ENCODE measurements at places on chromosomes 2 and 18.

DNA sequence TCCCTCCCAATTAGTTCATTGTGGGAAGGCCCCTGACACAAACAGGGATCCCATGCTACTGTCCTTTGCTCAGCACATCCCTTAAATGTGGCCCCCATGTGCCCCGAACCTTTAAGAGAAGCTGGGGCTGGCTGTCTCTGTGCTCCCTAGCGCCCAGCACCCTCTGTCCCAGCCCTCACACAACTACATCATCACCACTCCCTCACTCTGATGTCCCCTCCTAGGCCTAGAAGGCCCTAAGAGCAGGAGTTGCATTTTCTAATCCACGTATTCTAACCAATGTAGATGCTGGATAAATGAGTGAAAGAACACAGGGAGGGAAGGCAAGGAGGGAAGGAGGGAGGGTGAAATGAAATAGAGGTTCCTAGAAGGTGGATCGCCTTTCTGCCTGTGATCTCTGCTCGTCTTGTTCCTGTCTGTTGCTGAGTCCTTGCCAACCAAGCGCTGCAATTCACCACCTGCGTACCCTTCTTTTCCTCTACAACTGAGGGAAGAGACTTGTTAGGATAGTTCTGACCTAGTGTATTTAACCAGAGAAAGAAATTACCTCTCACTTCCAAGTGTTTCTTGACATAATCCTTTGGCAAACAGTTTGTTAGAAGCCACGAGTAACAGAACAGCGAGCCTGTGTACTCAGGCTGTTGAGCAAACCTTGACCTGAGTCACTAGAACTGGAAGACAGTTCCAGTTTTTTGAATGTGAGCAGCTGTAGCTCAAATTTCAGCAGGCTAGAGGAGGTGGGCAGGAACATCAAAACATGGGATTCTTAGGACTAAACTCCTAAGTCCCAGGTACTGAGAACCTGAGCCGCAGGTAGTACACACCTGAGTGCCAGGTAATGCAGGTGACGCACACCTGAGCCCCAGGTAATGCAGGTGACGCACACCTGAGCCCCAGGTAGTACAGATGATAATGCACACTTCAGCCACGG, 181.5 kb upstream of the ID2 start:
- DNase-seq: no peak

DNA sequence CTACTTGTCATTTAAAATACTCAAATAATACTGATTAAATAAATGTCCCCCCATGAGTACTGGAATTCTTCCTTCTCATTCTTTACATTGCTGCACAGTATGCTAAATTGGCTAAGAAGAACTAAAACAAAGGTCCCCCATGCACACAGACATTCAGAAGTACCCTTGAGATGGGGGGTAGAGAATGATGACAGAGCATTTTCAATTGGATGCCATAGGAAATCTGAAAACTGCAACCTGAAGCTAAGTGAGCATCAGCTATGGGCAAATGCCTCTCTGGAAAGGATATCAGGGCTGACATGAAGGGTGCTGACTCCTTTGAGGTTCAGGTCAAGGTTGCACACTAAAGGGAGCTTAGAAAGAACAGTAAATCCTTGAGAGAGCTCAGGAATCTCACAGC, 10.1 kb upstream of the TNFAIP6 start:
- no peak for DNase-seq

- no peak for DNase-seq
These were observed 54.5 kb upstream of the SMAD2 start for GRCh38 chr18:47984991-47985390.

- DNase-seq: no peak
These were observed 3.1 kb downstream of the GYPC start for GRCh38 chr2:126658905-126659561.

DNA sequence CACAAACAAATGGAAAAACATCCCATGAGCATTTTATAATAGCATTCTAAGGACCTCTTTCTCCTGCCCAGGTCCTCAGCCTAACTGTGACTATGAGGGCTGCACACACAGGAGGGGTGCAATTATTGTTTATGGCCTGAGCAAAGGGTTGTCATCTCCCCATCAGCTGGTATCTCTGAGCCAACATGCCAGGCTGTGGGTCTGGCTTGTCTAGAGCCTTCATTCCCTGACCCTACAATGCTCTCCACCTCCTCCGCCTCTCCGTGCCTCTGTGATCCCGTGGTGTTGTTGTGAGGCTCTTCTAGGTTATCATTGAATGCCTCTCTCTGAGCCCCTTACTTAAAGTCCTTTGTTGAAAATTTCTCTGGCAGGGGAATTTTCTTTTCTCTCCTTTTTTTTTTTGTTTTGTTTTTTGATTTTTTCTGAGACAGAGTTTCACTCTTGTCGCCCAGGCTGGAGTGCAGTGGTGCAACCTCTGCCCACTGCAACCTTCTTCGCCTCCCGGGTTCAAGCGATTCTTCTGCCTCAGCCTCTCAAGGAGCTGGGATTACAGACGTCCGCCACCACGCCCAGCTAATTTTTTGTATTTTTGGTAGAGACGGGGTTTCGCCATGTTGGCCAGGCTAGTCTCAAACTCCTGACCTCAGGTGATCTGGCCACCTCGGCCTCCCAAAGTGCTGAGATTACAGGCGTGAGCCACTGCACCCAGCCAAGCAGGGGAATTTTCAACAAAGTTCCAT, 126.4 kb downstream of the SMAD7 start:
- DNase-seq: no peak

- DNase-seq: no peak
These were observed 59.4 kb upstream of the RPE start for GRCh38 chr2:209942936-209943605.

- no peak for DNase-seq
These were observed 195.7 kb upstream of the GALNT5 start for GRCh38 chr2:157061799-157062198.

DNA sequence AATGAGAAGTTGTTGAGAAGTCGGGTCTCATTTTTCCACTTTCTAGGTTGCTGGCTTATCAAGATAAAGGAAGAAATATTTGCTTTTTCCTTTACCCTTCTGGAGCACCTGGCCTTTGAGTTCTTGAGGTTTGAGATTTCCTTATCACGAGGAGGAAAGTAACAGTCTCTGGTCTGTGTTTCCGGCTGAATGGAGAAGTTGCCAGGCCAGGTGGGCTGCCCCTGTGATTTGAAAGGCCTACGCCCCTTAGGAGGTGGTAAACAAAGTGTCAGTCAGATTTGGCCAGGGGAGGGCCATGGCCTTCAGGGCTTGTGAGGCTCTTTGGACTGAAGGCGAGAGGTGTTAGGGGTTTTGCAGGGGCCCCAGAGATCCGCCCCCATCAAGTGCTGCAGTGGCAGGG, 156.7 kb upstream of the HAAO start:
- no peak for DNase-seq

- no peak for DNase-seq
These were observed 213 bp downstream of the DOK6 start for GRCh38 chr18:69400976-69401225.

DNA sequence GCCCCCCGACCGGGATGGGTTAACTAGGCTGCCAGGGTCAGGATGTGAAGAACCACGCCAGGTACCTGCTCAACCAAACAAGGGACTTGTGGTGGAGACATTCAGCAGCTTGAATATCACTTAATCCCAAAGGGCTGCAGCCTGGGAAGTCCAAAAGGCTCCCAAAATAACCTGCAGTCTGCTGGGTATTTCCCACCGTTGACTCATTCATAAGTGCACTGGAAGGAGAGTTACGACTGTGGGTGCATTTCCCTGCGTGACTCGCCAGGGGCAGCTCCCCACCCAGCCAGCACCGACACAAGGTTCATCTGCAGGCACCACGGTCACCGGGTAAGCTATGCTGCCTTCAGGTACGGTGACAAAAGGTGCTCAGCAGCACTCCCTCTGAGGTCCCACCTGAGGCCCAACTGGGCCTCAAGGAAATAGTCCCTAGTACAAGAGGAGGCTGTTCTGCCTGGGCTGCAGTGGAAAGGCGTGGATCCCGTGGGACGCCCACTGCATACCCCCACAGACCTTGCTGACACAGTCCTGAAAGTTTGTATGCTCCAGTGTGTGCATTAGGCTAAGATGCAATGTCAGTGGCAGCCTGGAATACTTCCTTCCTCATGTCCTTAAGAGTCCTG, 86.5 kb downstream of the UXS1 start:
- DNase-seq: no peak

GRCh38 chr2:237096201-237096600, 10.5 kb downstream of the COPS8 start:
- no peak for DNase-seq

DNA sequence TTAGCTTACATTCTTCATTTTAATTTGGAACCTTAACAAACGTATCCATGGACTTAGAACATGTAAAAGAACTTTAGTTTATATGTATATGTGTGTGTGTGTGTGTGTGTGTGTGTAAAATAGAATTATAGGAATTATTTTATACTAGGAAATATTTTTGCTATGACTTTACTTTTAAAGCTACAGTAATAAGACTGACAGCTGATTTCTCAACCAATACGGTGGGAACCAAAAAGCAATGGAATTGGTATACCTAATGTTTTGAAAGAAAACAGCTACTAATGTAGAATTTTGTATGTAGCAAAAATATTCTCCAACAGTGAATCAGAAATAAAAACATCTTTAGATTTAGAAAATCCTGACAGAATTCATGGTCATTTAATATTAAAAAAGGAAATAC, 146.5 kb upstream of the ARL4C start:
- DNase-seq: no peak

- DNase-seq: no peak
These were observed 54.7 kb downstream of the UXS1 start for GRCh38 chr2:106139238-106139935.

DNA sequence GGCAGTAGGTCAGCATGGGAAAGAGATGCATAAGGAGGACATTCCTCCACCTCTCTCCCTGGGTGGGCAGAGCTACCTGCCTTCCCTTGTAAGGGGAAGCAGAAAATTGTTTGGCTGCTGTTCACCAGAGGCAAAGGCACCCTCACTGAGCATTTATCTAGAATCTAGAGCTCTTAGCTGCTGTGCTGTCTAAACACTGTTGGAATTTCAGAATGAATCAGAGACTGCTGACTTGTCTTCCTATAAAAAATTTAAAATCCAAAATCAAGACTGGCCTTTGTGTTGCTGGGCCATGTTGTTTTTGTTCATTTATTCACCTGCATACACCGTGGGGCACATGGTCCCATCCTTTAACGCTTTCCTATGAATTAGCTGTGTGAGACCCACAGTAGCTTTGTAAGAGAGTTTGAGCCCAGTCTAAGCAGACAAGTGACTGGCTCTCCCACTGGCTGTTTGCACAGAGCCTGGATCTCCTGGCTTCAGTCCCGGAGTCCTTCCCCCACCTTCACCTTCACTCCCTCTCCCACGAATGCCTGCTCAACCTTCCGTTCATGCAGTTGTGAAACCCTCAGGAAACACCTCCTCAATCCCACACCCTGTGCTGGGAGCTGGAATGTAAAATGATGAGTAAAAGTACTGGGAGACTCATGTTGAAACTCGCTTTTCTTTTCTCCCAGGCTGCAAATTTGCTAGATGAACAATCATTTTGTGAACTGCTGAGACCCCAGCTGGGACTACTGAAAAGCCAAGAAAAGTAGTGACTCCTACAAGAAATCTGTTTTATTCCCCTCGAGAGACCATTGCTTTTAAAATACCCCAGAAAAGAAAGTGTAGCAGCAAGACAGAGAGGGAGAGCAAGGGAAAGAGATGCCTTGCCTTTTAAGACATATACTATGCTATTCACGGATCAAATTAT, 76.2 kb downstream of the FAM168B start:
- no peak for DNase-seq

- DNase-seq: peak; percentile 46
These were observed 81.5 kb downstream of the CHRNA1 start for GRCh38 chr2:174682578-174683391.

GRCh38 chr2:11314487-11314886, 29.9 kb downstream of the ROCK2 start:
- no peak for DNase-seq

DNA sequence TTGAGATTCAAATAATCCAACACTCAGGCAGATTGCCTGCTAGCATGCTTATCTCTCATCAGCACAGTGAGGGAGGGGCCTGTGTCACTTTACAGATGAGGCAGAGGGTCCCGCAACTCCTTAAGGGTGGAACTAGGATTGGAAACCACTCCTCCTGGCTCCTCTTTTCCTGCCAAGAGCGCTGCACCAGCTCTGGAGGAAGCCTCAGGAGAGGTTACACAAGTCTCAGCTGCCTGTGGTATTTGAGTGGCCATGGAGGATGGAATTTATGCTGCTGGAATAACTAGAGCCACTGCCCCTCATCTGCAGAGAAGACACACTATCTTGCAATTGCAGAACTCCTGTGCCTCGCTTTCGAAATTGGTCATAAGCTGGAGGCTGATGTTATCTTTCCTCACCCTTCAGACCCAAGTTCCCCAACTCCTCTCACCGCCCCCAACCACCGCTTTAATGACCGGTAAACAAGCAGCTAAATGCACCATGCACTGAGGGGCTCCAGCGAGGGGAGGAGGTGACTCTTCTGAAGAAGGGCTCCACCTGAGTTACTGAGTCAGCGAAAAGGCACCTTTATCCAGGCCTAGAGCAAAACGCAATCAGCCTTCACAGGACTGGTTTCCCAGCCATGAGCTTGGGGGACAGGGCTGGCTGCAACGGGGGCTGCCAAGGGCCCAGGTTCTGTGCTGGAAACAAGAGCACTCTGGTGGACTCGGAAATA, 245.8 kb downstream of the SOX11 start:
- DNase-seq: no peak

DNA sequence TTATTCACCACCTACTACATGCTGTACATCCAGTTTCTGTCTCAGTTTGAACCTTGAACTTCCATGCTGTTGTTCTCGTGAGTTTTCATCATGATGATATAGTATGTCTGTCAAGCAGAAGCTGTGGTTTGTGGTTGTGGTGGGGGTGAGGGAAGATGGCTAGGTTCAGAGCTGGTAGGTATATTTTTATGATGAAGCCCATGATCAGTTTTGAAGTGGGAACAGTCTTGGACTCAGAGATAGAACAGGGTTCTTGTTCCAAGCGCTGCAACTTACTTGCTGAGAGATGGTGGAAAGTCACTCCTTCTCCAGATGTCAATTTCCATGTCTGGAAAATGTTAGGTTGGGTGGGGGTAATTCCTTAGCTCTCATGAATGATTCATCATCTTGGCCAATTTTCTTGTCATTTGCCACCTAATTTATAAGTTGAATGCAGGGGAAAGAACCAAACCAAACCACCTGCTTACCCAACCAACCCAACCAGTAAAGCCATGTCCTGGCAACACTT, 21.6 kb downstream of the PMAIP1 start:
- DNase-seq: no peak

GRCh38 chr2:52445686-52446085, 1321.9 kb upstream of the CHAC2 start:
- no peak for DNase-seq

- no peak for DNase-seq
These were observed 94.7 kb upstream of the CWC22 start for GRCh38 chr2:180101846-180102245.

DNA sequence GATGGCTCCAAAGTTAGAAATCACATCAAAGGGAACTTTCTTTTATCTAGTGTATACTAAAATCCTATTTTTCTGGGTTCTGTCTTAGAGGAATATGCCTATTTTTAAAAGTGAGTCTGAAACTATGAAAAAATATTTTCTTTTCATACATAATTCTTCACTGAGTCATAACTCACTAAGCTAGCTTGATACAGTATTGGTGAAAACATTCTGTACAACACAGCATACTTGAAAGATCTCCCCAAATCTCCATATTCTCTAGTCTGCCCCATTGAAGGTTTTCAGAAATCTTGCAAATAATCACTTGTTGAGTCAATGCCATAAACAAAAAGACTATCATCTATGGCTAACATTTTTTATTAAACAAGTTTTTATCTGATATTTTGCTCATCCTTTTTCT, 44.5 kb downstream of the COL3A1 start:
- no peak for DNase-seq

All from activated CD8-positive, alpha-beta memory T cell treated with anti-CD3 and anti-CD28 coated beads for 1 hour (primary cell).